ENCODE measurements at places on chromosomes 11 and 22.

DNA sequence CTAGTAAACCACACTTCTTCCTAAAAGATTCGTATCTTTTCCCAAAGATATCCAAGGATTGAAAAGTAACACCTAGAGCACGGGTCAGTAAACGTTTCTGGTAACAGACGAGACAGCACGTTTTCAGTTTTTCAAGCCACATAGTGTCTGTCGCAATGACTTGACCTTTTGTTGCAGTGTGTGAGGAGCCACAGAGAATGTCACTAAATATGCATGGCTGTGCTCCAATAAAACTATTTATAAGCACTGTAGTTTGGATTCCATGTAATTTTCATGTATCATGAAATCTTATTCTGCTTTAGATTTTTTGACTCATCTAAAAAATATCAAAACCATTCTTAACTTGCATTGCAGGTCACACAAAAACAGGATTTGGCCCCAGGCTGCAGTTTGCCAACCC lies 18.3 kb upstream of the MICAL3 start:
- DNase-seq = no peak

- no peak for DNase-seq
Observed at GRCh38 chr11:78181185-78181584, 7.2 kb downstream of the KCTD21 start.

GRCh38 chr22:37905534-37906363 lies at the start of gene MICALL1:
Gene MICALL1 (plus strand): TSS chr22:37906297. CDS start chr22:37906423, 126 bp downstream.
- peak; percentile 18 for DNase-seq

GRCh38 chr11:123434262-123434661 lies 4.2 kb downstream of the GRAMD1B start:
- no peak for DNase-seq

DNA sequence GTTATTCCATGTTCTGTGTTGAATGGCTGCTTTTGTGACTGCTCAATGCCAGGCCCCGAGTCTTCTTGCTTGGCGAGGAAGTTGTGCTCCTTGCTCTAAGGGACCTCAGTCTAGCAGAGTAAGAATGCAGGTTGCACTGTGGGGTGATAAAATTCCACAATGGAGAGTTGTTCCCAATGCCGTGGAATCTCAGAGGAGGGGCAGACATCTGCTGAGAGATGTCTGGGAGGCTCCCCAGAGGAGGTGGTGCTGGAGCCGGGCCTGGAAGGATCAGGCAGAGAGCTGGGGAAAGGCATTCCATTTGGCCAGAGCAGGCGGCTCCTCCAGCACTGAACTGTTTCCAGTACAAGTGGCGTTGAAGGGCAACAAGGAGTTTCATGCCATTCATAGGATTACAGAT lies 55.2 kb downstream of the ST3GAL4 start:
- no peak for DNase-seq

GRCh38 chr11:130675371-130675821 lies 227.0 kb downstream of the ADAMTS15 start:
- no peak for DNase-seq

DNA sequence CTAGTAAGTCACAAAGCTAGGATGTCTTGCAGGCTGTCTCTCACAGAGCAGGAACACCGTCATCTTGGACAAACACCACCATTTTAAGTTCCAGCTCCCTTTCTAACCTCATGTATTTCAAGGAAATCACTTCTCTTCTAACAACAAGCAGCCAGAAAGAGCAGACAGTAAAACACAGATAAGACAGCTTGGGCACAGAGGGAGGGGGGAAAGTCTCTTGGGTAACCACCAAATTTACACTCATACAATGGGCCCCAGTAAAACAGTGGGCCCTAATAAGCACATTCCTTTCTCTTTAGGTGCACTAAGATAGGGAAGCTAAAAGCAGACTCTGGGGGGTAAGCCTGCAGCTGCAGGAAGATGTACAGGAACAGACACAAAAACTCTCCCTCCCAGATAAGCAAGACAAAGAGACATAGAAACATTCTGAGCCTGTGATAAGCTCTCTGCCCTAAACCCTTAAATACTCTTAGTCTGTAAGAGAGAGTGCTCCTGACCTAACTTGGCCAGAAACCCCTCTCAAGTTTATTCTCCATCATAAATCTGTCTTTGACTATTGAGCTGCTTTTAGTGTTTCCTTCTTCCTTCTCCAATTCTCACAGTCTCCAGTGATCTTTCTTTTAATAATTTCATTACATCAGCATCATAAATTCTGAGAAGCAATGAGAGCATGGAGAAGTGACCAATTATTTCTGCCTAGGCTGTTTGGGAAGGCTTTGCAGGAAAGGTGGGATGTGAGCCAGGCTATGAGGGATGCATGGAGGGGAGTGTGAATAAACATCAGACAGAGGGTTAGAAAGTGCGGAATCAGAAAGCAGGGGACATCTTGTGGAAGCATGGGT lies 7.4 kb downstream of the OR10D3 start:
- no peak for DNase-seq

- DNase-seq = no peak
Observed at GRCh38 chr11:25565846-25566245, 766.1 kb upstream of the ANO3 start.

DNA sequence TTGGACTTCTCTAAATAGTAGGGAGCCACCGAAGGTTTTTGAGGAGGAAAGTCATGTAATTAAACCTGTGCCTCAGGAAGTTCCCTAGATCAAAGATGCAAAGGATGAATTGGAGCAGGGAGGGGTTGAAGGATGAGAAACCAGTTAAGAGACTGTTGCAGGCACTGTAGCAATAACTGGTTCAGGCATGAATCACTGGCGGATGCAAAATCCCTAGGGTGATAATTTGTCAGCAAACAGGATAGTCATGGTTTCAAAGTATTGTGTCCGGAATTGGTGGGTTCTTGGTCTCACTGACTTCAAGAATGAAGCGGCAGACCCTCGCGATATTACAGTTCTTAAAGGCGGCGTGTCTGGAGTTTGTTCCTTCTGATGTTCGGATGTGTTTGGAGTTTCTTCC lies 19.9 kb downstream of the TRIOBP start:
- DNase-seq = no peak

- no peak for DNase-seq
Observed at GRCh38 chr11:114846416-114846791, 168.1 kb downstream of the NXPE2 start.

DNA sequence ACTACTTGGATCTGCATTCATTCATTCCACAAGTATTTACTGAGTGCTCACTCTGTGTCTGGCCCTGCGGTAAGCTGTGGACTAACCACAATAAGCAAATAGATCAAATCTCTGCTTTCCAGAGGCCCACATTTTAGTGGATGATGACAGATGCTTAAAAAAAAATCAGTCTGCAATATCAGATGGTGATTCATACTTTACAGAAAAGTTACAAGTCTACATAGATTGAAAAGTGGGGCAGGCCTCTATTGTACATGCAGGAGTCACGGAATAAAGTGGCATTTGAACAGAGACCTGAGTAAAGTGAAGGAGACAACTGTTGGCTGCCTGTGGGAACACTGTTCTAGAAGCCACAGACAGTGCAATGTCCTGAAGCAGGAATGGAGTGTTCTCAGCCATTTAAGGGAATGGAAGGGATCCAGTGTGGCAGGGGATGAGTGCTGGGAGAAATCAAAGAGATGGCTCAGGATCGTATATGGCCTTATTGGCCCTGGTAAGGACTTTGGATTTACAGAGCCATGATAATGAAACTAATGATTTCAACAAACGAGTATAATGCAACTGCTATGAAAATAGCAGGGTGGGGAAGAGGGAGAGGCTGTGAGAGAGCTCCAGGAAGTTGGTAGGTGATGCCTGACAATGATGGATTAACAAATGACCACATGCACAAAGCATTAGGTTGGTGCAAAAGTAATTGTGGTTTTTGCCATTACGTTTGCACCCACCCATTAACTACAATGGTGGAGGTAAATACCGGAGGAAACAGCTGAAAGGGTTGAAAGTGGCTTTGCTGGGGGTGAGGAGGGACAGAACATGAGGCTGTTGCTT lies 31.1 kb downstream of the TMEM45B start:
- no peak for DNase-seq

- DNase-seq = no peak
Observed at GRCh38 chr11:108916935-108917334, 252.1 kb downstream of the DDX10 start.

Measured in activated CD4-positive, CD25-positive, alpha-beta regulatory T cell treated with anti-CD3 and anti-CD28 coated beads, Interleukin-2, amount 50 U/mL, for 16 hours (primary cell).